SK-N-SH (cell line): ENCODE measurements at places on chromosomes 16 and 17. TPM values are rescaled to one million over a fixed set of nuclear protein-coding genes. Genes with fewer than 3 reads are reported as not detected.

DNA sequence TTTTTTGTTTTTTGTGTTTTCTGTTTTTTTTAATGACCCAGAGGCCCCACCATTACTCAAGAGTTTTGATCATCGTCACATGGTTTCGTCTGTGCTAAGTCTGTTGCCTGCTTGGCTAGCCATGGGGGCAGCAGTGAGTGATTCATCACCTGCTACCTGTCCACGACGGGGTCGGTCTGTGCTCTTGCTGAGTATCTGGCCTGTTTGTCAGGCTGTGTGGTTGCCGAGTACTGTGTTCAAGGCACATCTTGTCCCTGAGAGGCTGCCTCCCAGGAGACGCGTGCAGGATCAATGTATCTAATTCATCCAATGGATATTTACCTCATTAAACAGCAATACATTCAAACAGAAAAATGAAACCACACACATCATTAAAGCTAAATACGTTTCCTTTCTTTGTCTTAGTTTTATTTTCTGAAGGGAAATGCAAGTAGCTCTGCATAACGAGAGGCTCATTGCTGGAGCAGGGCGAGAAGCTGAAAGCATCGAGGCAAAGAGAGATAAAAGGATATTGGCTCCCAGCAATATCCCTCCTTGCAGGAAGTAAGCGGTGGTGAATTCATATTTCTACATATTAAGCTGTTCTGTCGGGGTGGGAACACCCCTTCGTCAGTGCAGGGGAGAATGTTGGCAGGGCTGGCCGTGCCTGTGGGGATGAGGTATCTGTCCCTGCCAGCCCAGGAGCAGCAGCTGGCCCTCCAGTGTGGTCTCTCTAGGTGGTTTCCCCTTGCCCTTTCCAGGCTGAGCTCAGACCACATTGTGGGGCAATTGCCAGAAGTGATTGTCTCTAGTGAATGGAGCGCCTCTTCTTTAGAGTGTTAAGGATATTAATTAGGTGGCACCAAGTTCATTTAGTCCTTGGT is 166.2 kb upstream of the ASIC2 start:
- no peaks in the 10 kb centered on the region; the same call in 1 of the 2 replicates for H3K4me1 ChIP-seq
- no peaks in the 10 kb centered on the region for H3K36me3 ChIP-seq

DNA sequence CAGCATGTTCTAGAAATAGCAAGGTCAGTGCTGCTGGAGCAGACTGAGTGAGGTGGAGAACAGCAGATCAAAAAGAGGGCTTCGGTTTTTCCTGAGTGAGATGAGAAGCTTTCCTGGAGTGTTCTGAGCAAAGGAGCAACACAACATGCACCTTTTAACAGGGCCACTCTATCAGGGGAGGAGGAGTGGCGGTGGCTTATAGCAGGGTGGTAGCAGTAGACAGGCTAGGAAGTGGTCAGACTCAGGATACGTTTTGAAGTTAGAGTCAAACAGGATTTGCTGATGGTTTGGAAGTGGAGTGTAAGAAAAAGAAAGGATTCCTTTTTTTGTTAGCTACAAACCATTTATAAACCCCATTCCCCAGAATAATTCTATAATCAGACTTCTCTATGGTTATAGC is 12.5 kb downstream of the POLG2 start:
- no peak overlapping the region for H3K4me3 ChIP-seq
- no peak overlapping the region for H3K27ac ChIP-seq
- peaks cover 60% of the 10 kb centered on the region for H3K36me3 ChIP-seq
- no peaks in the 10 kb centered on the region for H3K27me3 ChIP-seq
- DNase-seq, result no peak

DNA sequence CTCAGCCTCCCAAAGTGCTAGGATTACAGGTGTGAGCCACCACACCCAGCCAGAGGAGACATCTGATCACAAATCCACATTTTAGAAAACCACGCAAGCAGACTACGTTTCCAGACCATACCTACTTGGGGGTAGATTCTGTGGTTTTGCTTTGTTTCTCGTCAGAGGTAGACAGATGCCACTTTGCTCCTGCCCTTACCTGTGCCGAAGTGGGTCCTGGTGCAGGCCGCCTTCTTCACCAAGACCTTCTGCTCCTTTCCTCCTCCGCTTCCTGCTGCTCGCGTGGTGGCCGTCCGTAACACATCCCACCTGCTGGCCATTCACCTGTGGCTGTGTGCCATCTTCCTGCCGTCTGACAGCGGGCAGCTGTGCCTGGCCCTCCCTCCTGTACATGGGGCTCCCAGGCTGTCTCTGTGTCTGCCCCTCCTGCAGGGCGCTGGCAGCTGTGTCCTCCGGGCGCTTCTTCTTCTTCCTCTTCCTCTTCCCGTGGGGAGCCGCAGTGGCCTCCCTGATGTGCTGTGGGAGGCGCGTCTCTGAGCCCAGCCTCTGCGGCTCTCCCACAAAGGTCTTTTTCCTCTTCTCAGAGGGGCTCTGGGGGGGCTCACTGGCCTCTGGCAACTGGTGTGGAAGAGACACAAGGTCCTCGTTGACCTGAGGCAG is 21.2 kb upstream of the CYTH1 start:
- peaks cover 65% of the 10 kb centered on the region for H3K36me3 ChIP-seq
- H3K27ac ChIP-seq, result no peak overlapping the region
- H3K27me3 ChIP-seq, result no peaks in the 10 kb centered on the region
- DNase-seq, result no peak
- H3K4me1 ChIP-seq, result no peaks in the 10 kb centered on the region

DNA sequence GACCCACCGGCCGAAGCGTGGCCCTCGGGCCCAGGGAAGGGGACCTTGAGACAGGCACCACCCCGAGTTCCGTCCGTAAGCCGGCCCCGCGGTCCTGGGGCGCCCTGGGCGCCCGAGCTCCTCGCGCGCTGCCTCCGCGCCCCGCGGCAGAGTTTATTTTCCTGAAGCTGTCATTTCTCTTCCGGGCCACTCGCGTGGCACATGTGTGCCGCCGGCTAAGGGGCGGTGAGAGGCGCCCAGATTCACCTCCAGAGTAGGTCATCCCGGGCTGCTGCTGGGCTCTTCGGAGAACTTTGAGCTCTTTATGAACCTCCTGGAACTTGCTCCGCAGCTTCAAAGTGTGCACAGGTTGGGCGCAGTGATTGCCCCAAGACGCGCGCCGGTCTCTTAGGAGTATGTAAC is 489 bp downstream of the ZC3H18 start:
- DNase-seq, result no peak
- no peaks in the 10 kb centered on the region for H3K27me3 ChIP-seq
- H3K4me3 ChIP-seq, result peak overlapping the region; percentile 76
- H3K36me3 ChIP-seq, result peaks cover 6% of the 10 kb centered on the region; the same call in 1 of the 2 replicates
- H3K27ac ChIP-seq, result no peak overlapping the region

The STH gene
- polyA plus RNA-seq, result not detected in 2 replicates
